ENCODE measurements at places on chromosomes 16 and 17.

DNA sequence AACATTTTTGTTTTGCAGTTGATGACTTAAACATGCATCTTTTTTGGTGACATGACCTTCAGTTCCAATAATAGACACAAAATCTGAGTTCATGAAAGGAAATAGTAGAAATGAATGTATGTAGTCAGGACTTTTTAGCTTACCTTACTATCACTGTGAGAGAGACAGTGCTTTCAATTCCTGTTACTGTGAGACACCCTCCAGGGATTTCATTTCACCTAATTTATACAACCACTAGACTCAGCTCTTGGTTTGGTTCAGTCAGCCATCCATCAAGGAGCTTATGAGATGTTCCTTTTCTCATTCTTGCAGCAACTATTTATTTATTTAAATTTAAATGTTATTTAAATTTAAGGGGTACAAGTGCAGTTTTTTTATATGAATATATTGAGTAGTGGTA is 77.9 kb downstream of the MAP2K4 start:
- DNase-seq = no peak

- DNase-seq = no peak
These were observed 27.2 kb upstream of the WWOX start for GRCh38 chr16:78072275-78072674.

- peak; percentile 1 for DNase-seq
These were observed 160.6 kb upstream of the RPL38 start for GRCh38 chr17:74042744-74043486.

DNA sequence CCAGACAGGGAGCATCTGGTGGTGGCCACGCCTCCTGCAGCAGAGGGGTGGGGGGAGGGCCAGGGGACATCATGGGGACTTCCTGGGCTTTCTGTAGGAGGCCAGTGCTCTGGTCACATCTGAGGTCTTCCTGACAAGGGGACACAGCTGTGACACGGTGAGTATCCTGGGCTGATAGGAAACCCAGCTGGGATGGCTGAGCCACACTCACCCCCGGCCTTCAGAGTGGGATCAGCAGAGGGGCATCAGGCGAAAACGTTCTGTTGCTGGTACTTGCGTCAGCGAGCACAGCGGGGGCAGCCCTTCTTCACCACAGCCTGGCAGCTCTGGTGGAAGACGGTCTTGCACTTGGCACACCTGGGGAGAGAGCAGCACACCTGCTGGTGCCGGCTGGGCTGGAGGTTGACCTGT is 122.9 kb upstream of the SMURF2 start:
- DNase-seq = no peak

GRCh38 chr17:43547189-43547550 is 1.0 kb upstream of the ETV4 start:
- DNase-seq = no peak

DNA sequence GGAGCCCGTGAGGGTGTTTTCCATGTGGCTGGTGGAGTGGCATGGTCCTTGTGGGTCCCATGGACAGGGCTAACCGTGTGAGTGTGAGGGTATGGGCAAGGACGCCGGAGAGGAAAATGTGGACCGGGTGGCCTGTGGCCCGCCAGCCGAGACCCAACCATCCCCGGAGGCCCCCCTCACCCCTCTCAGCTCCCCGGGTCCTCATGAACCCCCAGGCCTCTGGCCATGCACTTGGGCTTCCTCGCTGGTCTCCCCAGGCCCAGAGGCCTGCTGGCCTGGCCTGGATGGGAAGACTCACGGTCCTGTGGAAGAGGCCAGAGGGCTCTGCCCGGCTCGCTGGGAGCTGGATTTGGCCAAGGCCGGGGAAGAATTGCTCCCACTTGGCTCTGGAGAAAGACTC is 13.1 kb downstream of the RAP1GAP2 start:
- DNase-seq = no peak

GRCh38 chr17:61402978-61403800 is 3.5 kb downstream of the TBX2 start:
- no peak for DNase-seq
